ENCODE measurements at places on chromosomes 4 and X.

DNA sequence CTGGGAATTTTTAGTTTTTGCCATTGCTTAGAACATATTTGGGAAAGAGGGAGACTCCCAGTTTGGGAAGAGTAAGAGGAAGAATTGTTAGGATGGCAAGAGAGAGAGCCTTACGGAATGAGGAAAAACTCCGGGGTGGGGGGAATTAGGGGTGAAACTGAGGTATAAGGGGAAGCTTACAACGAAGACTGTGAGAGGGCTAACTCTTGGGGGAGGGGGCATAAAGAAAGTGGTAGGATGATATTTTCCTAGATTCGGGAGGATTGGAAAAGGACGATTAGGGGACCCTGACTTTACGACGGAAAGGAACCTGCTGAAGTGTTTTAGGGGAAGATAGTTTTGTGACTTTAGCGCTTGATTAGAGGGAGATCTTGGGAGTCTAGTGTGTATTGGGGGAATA, 86.2 kb upstream of the HPRT1 start:
- DNase-seq = no peak

GRCh38 chr4:154076921-154077320, 288.0 kb upstream of the SFRP2 start:
- DNase-seq = no peak

DNA sequence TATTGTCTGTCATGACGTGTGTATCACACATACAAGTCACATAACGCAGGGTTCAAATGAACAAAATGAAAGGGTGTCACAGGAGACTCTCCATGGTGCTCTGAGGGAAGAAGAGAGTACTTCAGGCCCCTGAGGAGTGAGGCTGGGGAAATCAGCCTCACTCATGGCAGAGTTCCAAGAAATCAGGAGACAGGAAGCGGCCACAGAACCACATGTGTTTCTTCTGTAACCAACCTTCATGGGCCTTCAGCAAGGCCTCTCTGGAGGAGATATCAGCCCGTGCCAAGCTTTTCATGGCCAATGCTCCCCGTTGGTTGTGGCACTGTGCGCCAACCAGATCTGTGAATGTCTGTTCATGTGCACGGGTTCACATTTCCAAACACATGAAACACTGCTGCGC, 76.0 kb downstream of the NAT8L start:
- DNase-seq = peak; percentile 32

DNA sequence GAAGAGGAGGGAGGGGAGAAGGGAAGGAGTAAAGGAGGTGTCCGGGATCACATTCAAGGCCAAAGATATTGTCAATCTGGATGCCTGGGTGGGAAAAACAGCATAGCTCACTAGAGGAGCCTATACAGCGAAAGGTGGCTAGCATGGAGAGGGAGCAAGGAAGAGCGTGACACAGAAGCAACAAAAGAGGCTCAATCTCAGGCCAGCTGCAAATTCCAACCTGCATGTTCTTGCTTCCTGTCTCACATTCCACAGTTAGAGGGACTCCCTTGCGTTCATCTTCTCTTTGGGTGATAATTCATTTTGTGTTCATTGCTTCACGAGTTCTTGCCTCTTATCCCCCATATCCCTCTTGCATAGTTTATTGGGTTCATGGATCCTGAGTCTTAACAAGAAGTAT, 3.0 kb upstream of the CLNK start:
- DNase-seq = no peak

DNA sequence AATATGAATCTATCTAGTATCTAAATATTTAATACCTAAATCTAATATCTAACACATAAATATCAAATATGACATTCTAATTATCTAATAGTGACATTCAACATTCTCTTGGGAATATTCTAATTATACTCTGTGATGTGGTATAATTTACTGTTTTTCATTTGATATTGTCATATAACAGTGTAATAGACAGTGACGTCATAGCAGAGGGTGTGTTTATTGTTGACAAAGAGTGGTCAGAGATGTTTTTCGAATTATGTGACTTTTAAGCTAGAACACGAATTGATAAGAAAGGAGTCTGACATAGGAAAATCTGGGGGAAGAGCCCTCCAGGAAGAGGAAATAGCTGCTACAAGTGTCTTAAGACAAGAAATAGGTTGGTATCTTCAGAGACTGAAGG, 5.9 kb upstream of the MAGEC3 start:
- DNase-seq = no peak

DNA sequence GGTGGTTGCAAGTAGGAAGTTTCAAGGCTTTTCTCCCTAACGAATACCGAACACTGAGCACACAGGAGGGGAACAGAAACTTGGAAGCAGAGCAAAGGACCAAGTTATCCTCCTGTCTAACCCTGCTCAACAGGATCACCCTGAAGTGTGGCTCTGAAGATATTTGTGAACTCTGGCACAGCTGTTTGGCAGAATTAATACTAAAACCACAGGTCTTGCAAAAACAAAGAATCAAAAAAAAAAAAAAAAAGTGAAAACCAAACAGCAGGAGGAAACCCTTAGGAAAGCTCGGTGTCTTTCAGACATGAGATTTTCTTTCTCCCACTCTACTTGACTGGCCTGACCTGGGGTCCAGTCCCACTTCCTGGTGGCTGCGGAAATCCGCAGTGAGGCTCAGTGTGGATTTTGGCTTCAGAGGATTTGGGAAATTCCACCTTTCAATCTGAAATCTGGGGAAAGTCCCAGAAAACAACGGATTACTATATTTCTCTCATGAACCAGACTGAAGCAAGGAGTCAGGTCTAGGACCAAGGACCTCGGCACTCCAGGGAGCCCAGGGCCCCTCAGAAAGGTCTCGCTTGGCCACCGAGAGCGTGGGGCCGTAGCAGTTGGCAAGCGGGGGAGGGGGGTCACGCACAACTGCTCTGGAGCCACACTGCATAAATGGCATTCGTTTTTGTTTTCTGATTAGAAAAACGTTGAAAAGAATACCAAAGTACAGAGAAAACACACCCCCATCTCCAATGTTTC, 867 bp downstream of the TIFA start:
- no peak for DNase-seq

- DNase-seq = no peak
Observed at GRCh38 chr4:125008676-125009075, 296.1 kb upstream of the ANKRD50 start.

DNA sequence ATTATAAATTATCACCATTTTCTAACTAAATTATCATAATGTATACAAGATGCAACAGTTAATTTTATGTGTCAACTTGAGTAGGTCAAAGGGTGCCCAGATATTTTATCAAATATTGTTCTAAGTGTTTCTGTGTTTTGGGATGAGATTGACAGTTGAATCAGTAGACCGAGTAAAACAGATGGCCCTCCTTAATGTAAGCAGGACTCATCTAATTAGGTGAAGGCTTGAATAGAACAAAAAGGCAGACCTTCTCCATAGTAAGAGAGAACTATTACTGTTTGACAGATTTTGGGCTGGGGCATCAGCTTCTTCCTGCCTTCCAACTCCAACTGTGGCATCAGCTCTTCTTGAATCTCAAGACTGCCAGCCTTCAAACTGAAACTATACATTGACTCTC, 185.8 kb downstream of the TRAM1L1 start:
- no peak for DNase-seq

DNA sequence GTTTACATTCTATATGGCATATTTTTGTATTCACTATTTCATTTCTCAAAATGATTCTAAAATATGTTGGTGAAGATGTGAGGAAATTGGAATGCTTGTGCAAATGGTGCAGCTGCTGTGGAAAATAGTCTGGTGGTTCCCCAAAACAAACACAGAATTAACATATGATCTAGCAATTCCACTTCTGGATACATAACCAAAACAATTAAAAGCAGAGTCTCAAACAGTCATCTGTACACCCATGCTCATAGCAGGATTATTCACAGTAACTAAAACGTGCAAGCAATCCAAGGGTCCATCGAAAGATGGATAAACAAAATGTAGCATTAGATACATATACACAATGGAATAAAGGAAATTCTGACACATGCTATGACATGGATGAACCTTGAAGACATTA, 204.8 kb downstream of the FBXW7 start:
- no peak for DNase-seq

- DNase-seq = no peak
Observed at GRCh38 chr4:78876568-78877320, 62.5 kb downstream of the PAQR3 start.
